ENCODE measurements at places on chromosomes 4 and X.

DNA sequence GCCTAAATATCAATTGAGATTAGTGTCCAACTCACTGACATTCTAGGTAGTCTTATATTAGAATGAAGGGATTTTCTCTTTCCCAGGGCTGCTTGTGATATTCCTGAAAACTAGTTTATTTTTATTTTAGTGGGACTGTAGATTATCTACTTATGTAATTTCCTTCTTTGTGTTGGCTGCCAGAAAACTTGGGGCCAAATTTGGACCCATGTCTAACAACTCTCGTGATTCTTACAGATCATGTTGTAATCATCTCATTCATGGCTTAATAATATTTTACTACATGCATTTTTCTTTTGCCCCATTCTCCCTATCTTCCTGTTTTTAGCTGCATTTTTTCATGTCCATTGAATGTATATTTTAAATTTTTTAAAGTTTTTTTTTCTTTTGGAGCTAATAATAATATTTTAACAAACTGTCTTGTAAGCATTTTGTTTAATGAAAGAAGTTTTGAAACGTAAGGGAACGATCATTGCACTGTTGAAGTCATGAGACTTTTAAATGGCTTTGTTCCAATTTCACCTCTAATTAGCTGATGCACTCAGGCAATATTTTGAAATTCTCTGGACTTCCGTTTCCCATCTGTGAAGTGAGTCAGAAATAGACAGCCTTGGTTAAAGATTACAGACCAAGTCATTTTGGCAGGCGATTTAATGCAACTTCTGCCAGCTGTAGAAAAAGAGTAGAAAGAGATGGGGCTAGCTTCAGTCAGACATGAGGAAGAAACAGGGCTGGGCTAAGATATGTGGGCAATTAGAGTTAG lies 14.3 kb upstream of the TDO2 start:
- DNase-seq = no peak

DNA sequence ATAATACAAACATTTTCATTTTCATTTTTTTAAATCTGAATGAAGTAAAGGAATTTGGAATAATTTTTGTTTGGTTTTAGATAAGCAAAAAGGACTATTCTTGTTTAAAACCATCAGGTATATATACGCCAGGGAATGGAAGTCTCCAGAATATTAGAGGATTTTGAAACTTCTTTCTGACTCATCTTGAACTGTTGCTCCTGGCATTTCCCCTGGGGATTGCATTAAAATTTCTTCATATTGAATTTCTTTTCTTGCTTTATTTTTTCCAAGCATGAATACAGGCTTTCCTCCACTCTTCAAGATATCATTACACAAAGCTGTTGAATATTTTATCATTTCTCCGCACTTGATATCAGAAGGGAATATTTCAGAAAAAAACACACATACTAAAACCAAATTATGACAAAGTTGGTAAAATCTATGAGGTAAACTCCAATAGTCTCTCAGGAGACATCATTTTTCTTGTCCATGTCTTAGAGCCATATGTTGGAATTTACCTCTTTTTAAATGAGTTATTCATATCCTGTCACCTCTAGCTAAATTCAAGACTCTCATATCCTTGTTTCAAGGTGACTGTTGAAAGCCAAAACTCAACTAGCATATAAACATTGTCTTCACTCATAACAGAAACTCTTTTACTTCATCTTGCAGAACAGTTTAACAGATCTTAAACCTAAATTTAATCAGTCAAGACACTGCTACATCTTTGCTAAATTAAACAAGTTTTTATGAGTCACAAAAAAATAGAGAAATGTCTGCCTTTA lies 20.7 kb upstream of the CSN1S1 start:
- no peak for DNase-seq

DNA sequence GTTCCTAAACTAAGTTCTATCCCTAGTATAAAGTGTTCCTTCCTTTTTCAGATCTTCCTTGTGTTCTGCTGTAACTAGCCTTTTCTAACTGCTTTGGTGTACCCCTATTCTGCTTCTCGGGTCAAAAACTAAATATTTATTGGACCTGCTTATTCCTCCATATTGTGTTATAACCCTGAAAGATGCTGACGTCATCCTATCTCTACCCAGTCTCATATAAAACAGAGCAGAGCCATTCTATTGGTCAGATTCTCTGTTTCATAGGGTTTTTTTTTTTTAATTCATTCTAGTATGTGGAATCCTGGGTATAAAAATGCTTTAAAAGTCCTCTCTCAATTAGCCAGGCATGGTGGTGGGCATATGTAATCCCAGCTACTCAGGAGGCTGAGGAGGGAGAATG lies 349.7 kb downstream of the ACTRT1 start:
- DNase-seq = no peak

DNA sequence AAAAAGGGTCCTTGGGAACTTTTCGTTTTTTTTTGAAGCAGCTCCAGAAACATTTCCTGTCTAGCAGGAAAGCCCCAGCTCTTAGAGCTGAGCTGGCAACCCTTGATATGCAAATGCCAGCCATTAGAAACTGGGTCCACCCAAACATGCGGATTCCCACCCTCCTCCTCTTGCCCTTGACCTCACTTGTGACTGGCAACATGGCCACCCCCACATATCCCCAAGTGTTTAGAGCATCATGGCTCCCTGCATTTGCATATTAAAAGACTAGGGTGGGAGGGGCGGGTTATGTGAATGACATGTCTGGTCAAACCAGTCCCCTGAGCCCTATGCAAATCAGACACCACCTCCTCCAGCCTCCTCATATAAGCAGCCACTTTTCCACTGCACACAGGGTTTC lies 671.1 kb downstream of the FAT4 start:
- DNase-seq = no peak

GRCh38 chrX:107674480-107675364 lies 46.4 kb downstream of the PRPS1 start:
- no peak for DNase-seq

GRCh38 chr4:41446391-41446790 lies 91.6 kb upstream of the LIMCH1 start:
- DNase-seq = no peak

DNA sequence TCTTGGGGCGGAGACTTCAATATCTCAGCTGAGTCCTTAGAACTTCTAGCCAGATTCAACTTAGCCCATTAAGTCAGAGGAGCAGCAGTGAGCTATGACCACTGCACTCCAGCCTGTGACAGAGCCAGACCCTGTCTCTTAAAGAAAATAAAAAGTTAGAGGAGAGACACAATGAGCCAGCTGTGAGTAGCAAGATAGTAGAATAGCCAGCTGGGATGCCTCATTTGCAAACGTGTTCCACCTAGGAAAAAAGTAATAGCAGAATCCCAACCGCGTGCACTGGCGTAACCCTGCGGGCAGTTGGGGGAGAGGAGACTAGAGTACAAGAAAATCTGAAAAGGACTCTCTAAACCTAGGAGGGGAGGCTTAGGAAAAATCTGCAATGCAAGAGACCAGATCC lies 133.2 kb upstream of the ANXA3 start:
- no peak for DNase-seq

GRCh38 chrX:50003467-50003866 lies 81.1 kb downstream of the CLCN5 start:
- DNase-seq = no peak

- no peak for DNase-seq
Measured at GRCh38 chr4:133320576-133321170, 171.6 kb downstream of the PCDH10 start.

- no peak for DNase-seq
Measured at GRCh38 chrX:10109695-10110094, 47.1 kb upstream of the CLCN4 start.

DNA sequence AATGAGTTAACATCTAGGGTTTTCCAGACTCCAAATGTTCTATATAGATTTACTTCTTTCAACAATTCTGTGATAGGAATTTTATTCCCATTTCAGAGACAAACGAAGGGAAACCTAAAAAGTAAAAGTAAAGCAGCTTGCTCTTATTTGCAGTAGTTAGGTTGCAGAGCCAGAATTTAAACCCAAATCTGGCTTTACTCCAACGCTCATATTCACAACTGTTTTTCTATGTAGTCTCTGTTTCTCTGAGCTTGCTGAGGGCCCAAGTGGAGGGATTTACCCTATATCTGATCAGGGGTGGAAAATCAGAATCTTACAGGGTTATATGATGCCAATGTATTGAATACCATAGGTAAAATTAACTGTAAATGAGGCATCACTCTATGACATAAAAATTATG lies 599.1 kb upstream of the GRIA3 start:
- DNase-seq = no peak

GRCh38 chr4:165208221-165208652 lies 876 bp downstream of the KLHL2 start:
- peak; percentile 15 for DNase-seq

DNA sequence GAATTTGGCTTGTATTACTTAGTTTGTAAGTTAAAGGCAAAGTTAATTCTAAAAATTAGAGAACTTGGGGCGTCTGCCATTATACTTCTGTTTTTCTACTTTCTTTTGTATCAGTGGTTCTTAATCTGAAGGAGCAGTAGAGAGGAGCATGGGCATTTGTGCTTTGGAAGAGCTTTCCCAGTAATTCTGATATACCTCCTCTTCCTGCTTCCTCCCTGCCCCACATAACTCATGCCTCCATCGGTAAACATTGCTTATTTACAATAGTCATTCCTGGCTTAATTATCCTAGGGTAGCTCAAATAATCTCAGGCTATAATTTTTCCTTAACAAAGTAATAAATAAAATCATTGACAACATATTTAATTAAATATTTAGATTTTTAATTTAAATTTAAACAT lies 37.1 kb upstream of the SPARCL1 start:
- no peak for DNase-seq

DNA sequence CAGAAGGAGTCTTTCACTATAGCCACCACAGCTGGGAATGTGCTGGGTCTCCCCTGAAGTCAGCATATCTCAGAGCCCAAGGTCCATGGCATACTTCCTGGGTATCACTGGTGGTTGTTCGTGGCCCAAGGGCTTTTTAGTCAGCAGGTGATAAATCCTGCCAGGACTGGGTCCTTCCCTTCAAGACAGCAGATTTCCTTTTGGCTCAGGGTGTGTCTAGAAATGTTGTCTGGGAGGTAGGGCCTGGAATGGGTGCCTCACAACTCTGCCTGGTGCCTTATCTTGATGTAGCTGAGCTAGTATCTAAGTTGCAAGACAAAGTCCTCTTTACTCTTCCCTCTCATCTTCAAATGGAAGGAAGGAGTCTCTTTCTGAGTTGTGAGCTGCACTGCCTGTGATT lies 102.4 kb upstream of the TMLHE start:
- no peak for DNase-seq

- DNase-seq = no peak
Measured at GRCh38 chrX:140913802-140914501, 88.4 kb upstream of the SPANXB1 start.

- no peak for DNase-seq
Measured at GRCh38 chr4:87152310-87153041, 67.9 kb downstream of the KLHL8 start.

GRCh38 chrX:17554914-17555313 lies 179.9 kb downstream of the NHS start:
- no peak for DNase-seq

DNA sequence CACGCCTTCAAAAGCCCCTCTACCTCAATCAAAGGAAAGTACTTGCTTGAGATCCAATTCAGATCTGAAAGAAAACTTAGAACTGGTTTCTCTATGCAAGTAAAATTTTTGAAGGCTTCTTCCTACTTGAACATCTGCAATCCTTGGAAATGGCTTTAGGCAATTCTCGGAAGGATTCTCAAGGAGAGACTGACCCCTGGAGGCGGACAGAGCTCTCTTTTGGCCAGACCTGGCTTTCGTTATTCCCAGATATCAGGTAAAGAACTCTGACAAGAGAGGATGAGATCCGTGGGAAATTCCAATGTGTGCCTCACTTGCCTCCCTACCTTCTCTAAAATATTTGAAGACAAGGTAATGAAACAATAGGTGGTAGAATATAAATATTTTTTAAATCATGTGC lies 670.3 kb upstream of the FAM241A start:
- no peak for DNase-seq

GRCh38 chrX:119989905-119990555 lies 46.5 kb upstream of the NKAP start:
- no peak for DNase-seq

DNA sequence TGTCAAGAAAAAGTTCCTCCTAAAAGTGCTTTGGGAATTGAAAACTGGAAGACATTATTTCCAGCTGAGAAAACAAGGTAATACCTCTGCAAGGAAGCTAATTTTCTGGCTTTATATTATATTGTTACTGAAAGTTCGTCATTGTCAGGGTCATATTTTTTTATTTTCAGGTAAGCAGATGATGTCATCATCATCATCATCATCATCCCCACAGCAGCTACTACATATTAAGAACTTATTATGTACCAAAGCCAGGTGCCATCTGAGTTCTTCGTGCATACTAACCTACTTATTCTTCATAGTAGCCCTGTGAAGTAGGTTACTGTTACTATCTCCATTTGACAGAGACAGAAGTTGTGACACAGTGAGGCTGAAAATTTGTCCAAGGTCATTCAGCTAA lies 52.9 kb upstream of the MND1 start:
- no peak for DNase-seq

DNA sequence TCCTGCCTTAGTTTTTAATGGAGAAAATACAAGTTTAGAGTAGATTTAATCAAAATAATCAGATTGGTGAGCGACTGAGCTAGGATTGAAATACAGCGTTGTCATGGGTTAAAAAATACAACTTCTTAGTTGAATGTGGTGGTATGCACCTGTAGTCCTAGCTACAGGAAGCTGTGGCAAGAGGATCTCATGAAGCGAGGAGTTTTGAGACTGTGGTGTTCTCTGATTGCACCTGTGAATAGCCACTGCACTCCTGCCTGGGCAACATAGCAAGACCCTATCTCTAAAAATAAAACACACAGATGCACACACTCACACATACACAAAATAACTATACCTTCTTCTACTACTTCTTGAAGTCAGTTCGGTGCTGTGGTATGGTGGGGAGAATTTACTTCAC lies 19.8 kb upstream of the GBA3 start:
- DNase-seq = no peak

DNA sequence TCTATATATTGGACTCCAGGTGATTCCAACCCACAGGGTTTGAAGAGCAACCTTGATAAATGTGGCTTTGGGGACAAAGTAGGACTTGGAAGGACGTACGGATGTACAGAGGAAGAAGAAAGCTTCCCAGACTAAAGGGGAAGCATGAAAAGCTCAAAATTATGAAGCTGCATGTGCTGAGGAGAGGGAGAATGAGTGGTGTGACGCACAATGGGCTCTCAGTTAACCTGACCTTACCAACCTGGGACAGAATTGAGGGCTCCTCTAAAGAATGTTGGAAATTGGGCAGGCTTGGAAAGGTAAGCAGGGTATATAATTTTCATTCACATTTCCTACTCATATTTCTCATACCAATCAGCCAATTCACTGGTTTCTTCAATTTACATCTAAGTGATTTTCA lies 10.5 kb upstream of the TIGD2 start:
- DNase-seq = no peak

DNA sequence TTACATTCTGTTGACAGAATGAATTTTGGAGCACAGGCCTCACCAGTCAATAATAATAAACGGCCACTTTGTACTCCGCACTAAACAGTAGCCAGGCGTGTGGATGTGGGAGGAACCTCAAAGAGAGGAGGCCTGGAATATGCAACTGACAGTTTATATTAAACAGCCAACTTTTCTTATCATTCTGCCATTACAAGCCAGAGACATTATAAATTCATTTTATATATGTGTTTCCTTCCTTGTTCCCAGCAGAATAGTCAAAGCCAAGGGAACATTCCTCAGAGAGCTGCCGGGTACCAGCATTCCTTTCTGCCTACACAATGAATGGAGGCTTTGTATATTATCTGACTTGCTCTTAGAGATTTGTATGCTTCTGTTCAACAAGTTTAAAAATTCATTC lies 436.5 kb upstream of the FTHL17 start:
- DNase-seq = no peak
